ENCODE measurements at places on chromosomes 3 and 15.
A peak's percentile ranks its signal among the peaks of the same experiment; 100 is the strongest.

DNA sequence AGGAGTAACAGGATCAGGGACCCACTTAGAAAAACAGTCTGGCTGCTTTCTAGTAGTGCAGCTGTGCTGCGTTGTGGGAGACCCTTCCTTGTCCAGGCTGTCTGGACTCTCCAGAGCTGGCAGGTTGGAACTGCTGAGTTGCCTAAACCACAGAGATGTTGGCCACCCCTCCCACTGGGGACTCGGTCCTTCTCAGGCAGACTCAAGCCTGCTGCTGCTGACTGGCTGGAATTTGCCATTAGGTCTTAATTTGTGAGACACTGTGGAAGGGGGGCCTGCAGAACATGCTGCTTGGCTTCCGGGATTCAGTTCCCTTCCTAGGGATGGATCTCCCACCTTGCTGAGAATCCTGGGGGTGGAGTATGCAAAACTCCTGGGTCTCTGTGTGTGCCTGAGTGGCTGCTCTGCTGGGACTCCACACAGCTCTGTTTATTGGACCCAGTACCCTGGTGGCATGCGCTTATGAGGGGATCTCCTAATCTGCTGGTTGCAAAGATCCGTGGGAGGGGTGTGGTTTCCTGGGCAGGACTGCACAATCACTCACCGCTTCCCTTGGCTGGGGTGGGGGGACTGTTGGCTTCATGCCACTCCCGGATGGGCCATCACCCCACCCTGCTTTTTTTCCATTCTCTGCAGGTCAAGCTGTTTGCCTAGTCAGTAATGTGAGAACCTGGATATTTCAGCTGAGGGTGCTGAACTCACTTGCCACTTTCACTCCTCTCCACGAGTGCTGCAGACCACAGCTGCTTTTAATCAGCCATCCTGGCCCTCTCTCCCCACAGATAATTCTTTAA, 150.5 kb downstream of the CFAP20DC start:
- no peak for DNase-seq

GRCh38 chr3:79724206-79724605, 43.6 kb downstream of the ROBO1 start:
- DNase-seq, result no peak

- no peak for DNase-seq
Measured at GRCh38 chr15:95558131-95558530, 772.4 kb upstream of the NR2F2 start.

GRCh38 chr3:27708250-27708649, 13.9 kb downstream of the EOMES start:
- DNase-seq, result no peak

- DNase-seq, result no peak
Measured at GRCh38 chr3:127750226-127751031, 71.9 kb downstream of the MGLL start.

GRCh38 chr3:16332904-16333426, 68.0 kb downstream of the OXNAD1 start:
- DNase-seq, result no peak

- DNase-seq, result no peak
Measured at GRCh38 chr3:71916747-71917369, 131.9 kb upstream of the PROK2 start.

DNA sequence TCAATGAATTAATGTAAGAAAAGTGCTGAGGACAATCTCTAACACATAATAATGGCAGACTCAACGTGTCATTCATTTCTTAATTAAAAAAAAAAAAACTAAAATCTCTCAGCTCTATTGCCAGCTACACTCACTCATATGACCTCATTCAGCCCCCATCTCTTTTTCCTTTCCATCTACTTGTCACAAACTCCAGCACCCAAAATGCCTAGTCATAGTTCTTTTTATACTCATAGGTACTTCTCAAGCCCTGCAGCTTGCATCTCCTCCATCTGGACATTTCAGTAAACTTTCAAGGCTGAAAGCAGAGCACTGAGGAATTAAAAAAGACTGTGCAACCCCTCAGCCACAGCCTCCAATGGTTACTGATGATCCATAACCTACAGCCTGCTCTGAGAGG, 109.8 kb downstream of the PLCH1 start:
- DNase-seq, result no peak

DNA sequence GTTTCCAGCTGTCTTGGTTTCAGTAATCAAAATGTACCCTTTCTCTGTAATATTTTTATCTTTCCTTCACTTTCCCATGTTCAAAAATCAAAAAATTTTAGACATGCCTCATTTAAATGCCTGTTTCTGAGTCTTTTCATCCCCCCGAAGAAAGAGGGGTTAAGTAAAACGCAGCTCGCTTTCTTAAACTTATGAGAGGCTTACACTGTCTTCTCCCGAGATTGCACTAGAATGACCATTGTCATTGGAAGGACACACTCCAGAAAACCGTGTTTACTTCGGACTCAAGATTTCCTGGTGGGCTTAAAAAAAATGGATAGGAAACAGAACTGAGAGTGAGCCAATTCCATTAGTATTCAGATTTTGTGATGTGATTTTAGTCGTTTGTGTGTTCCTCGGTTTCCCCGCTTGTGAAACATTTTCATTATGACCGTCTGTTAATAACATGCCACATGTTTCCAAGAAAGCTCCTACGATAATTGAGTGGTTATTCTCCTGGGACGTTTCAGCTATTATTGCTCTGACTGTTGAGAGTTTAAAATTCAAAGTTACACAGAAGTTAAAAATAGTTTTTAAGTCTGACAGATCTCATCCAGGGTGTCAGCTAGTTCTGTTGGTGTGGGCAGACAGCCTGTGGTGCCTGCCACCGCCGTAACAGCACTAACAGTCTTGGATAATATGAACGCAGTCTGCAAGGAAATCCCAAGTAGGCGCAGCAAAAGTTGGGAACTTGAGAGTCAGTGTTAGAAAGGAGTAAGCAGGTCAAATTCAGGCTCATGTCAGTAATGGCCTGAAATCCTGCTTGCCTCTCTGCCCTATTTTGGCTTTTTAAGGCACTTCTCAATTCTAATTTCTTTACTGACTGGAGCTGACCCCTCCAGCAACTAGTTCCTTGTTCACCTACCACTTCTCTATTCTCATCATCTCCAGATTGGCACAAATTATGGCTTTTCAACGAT, 1.5 kb downstream of the CRYBG3 start:
- DNase-seq, result peak; percentile 22

DNA sequence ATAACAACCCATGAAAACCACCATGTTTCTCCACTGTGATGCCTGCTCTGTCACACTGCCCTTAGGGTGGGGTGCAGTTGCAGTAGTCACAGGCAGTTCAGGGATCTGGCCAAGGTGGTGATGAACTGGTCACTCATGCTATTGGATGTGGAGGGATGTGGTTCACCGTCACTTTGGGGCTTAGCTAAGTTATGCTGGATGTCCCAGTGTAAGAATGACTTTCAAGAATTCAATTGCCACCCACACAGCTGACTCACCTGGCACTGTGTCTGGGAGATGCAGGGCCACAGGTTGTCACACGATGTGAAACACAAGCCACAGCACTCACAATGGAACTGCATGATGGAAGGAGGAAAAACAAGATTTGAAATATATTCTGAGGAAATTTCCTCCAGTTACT, 146.1 kb upstream of the CTNNB1 start:
- no peak for DNase-seq

GRCh38 chr3:181917027-181917426, 205.3 kb downstream of the SOX2 start:
- DNase-seq, result no peak

DNA sequence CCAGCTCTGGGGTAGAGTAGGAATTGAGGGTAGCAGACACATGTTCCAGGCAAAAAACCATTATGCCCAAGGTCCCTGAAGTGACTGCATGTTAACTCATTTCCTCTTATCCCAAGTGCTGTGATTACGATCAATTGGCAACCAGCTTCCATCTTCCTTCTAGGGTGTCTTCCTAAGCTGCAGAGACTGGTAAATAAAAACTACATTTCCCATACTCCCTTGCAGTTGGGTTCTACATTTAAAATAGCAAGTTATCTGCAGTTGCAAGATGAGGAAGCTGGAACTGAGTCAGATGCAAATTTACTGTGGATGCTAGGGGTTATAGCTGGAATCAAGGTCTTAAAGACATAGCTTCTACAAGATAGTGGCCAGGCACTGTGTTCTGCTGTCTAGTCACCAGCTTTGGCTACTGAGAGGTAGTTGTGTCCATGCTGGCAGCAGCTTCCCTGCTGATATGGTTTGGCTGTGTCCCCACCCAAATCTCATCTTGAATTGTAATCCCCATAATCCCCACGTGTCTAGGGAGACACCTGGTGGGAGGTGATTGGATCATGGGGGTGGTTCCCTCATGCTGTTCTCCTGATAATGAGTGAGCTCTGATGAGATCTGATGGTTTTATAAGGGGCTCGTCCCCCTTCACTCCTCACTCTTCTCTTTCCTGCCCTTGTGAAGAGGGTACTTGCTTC, 51.3 kb upstream of the FBN1 start:
- no peak for DNase-seq

GRCh38 chr3:82610236-82610635, 848.8 kb upstream of the GBE1 start:
- DNase-seq, result no peak

DNA sequence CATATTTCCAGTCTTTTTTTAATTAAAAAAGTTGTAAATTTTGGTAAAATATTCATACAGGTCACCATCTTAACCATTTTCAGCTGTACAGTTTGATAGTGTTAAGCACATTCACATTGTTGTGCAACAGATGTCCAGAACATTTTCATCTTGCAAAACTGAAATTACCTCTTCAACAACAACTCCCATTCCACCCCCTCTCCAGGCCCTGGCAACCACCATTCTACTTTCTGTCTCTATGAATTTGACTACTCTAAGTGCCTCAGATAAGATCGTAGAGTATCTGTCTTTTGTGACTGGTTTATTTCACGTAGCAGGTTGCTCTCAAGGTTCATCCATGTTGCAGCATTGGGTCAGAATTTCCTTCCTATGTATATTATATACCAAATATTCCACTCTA, 76.0 kb downstream of the SLCO3A1 start:
- no peak for DNase-seq

DNA sequence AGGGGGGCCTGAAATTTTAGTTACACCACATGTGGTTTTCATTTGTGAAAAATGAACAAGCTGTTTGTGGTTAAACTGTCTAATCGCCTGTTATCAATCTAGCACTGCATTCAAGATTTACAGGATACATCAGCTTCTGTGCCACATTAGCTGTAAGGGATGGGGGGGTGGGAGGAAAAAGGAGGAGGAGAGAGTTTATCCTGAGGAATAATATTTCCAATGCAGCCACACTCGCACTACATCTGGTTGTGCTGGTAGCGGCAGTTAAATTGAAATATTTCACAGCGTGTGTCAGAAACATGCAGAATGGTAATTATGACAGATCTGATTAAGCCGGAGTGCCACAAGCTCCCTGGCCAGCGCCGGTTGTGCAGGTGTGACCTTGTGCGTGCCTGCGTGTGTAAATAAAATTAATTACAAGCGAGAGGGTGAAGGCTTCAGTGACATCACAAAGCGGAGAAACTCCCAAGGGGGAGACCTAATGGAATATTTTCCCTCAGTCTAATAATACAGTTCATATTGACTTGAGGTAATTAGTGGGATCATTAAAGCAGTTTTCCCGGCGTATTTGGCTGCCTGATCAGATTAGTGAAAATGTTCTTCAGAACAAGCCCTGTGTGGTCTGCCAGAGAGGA, 55.5 kb downstream of the SATB1 start:
- no peak for DNase-seq

DNA sequence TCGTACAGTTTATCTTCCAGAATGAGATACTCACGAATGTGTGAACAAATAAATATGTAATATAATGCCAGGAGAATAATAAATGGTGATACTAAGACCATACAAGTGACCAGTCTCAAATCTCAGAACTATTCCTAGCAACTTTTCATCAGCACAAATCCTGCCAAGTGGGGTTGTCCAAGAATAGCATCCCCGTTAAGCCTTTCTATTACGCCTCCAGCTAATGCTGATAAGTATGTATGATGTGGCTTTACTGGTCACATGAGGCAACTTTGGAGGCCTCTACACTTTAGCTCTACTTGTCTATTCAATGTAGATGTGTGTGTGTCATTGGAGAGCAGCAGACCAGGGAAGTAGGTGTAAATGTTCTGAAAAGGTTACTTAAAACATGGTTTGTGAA, 129.5 kb downstream of the KCNMB2 start:
- DNase-seq, result no peak

DNA sequence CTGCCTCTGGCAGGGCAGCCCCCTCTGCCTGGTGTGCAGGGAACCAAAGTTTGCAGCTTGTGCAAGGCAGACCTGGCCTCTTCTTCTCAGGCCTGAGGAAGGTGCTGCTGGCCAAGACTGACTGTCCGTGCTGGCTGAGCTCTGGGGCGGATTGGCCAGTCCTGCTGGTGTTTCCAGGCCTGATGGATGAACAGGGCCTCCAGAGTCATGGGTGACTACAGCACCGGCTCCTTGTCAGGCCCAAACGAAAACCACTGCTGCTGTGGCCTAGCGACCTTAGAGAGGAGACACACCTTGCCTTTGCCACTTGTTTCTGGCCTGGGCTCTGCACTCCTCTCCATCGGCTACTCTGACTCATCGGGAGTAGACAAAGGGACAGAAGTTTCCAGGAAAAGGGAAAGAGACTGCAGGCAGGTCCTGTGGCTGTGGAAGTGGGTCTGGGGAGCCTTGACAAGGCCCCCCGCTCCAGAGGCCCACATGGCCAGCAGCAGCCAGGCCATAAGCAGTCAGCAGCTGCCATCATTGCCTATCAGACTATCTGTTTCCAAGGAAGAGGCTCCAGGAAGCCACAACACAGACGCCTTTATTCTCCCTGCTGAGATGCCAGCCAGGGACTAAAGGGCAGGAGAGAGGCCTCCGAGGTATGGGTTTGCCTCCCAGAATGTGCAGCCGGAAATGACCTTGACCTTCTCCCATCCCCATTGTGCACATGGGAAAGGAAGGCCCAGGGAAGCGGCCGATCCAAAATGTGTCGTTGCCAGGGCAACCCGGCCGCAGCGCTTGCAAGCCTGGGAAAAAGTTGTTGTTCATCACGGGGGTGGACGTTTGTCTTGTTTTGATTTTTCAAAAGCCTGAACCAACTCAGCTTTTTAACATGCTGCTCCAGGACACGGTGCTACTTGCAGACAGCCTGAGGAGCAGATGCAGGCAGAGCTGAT, 160.5 kb downstream of the CHSY1 start:
- DNase-seq, result no peak

DNA sequence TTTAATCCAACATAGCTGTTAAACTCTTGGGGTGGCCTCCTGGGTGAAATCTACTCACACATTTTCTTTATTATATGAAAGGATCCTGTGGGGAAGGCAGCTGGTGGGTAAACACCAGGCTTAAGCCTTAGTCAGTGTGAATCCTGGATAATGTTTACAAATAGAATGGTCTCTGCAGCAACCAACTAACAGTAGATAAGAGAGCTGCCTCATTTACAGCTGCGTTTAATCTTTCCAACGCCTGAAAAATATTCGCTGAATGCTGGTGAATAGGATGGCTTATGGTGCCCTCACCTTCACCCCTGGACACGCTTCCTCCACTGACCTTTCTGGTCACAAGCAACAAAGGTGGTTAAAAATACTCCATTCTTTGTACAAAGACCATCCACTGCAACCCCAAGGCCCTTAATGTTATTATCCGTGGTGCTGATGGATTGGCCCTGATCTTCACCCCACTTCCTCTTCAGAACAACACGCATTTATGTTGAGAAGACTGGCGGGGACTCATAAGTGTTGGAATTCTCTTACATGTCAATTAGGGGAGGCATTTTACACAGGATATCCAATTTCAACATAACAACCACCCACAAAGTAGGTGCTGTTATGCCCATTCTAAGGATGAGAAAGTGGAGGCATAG, 120.0 kb upstream of the FRMD4B start:
- DNase-seq, result no peak
